ENCODE measurements at places on chromosomes 6 and 20. TPM values are rescaled to one million over a fixed set of nuclear protein-coding genes. Genes with fewer than 3 reads are reported as not detected.
A peak's percentile ranks its signal among the peaks of the same experiment; 100 is the strongest.

Gene RAB5IF
- 790 TPM for polyA plus RNA-seq

Gene SPAG4
- 0.12 TPM for polyA plus RNA-seq

Gene C6orf163
- polyA plus RNA-seq = 0.26 TPM

Gene C6orf118
- polyA plus RNA-seq = not detected

Gene CD93
- polyA plus RNA-seq = 52.7 TPM

Gene PRL
- 0.42 TPM for polyA plus RNA-seq

Gene NKX2-2
- polyA plus RNA-seq = not detected

Gene SEL1L2
- not detected for polyA plus RNA-seq

Gene SLC17A1
- polyA plus RNA-seq = not detected

Gene CD24
- polyA plus RNA-seq = 0.46 TPM

Gene SSR1
- 302 TPM for polyA plus RNA-seq

Gene NMBR
- polyA plus RNA-seq = not detected

Gene ZBTB46
- 0.37 TPM for polyA plus RNA-seq

Gene ZNF512B
- 0.10 TPM for polyA plus RNA-seq

Gene TRIM15
- not detected for polyA plus RNA-seq

Gene WFDC5
- not detected for polyA plus RNA-seq

Gene NRSN2
- 0.59 TPM for polyA plus RNA-seq

Gene C6orf15
- polyA plus RNA-seq = not detected

Gene TMEM74B
- not detected for polyA plus RNA-seq

Gene GABRR1
- not detected for polyA plus RNA-seq

Gene PSMB9
- polyA plus RNA-seq = 350 TPM

DNA sequence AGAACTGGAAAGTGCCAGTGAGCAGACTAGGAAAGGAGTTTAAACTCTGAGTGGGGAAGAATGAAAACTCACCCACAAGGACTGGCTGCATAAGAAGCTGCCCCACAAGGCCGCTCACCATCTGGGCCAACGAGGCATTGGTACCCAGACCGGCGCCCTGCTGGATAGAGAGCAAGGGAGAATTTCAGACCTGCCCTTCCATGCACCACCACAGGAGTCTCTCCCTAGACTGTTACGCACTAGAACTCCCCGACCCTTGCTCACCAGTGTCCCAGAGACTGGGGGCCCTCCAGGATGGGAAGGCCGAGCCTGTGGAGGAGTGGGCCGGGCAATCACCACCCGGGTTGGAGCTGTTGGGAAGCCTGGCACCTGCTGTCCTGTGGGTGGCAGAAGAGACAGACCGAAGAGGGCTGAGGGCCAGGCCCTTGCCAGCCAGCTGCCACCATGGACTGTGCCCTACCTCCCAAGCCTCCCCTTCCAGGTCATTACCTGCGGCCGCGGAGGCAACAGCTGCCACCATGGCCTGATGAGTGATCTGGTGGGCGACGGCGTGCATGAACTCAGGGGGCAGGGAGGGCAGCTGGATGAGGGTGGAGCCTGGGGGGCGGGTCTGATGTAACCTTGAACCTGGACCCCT, 8.5 kb downstream of the BAG6 start:
- no peak for DNase-seq

DNA sequence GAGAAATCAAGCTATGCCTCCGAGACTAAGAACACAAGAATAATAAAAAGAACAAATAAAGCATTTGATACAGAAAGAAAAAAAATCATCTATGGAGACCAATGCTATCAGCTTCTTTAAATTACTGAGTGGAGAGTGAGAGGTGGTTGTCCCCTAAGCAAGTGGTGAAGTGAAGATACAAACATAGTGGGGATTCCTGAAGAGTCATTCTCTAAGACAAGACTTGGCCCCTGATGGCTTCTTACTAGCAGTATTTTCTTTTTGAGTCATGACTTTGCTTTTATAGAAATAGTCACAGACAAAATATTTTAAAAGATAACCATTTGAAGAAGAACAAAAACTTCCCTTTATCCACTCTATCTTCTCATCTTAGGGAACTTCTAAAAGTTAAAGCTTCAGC, 261.4 kb upstream of the PRDM1 start:
- DNase-seq = peak; percentile 31

GRCh38 chr20:35465976-35466375, 10.6 kb downstream of the CEP250 start:
- DNase-seq = no peak

GRCh38 chr6:4504700-4505099, 271.5 kb upstream of the CDYL start:
- no peak for DNase-seq

DNA sequence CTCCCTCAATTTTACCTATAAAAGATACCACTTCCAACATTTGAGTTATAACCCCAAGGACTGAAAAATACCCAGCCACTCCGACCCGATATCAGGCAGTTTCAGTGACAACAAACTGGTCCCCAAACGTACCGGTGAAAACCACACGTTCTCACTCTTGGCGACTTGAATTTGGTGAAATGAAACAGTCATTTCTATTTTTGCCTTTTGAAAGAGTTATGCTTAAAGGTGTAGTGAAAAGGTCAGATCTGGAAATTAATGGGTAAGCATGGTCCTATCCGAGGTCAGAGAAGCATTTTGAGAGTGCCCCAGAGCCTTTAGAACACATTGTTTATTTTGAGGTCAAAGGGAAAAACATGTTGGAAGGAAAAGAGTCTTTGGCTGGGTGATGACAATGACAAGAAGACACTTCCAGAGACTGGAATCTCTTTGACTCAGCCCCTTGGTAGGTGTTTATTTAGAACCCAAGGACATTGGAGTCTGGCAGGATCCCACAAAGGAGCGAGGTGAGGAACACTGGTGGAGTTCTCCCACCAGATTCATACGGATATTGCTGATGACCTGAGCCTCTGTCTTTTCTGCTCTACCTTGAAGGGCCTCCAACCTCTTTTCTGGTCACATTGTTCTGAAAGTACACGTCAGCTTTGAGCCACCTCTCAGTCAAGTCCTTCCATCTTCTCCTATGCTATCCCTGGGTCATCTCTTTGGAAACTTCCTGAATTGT, 235.0 kb downstream of the GMPR start:
- DNase-seq = no peak

DNA sequence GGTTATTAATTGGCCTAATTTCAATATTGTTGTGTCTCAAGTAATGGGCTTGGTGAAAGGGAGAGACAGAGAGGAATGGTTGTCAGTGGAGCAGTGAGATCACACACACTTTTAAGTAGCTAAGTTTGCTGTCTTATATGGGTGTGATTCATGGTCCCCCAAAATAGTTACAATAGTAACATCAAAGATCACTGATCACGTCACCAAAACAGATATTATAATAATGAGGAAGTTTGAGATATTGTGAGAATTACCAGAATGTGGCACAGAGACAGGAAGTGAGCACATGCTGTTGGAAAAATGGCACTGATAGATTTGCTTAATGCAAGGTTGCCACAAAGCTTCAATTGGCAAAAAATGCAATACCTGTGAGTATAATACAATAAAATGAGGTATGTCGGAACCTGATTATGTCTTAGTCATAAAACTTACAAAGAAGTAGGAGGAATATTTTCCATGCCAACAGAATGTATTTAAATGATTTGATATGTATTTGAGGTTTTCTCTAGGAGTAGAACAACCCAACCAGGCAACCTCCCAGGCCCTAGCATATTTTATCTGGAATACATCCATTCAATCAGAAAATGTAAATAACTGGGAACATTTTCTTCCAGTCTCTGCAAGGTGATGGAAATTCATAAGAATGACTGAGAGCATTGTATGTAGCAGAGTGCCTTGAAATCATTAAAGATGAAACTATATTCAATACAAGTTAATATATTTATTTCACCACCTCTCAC, 167.8 kb downstream of the CARMIL1 start:
- peak; percentile 81 for DNase-seq

- peak; percentile 70 for DNase-seq
These were observed 3.6 kb upstream of the MICA start for GRCh38 chr6:31399589-31400466.

GRCh38 chr20:38730167-38730988, 6.1 kb downstream of the SLC32A1 start:
- no peak for DNase-seq

DNA sequence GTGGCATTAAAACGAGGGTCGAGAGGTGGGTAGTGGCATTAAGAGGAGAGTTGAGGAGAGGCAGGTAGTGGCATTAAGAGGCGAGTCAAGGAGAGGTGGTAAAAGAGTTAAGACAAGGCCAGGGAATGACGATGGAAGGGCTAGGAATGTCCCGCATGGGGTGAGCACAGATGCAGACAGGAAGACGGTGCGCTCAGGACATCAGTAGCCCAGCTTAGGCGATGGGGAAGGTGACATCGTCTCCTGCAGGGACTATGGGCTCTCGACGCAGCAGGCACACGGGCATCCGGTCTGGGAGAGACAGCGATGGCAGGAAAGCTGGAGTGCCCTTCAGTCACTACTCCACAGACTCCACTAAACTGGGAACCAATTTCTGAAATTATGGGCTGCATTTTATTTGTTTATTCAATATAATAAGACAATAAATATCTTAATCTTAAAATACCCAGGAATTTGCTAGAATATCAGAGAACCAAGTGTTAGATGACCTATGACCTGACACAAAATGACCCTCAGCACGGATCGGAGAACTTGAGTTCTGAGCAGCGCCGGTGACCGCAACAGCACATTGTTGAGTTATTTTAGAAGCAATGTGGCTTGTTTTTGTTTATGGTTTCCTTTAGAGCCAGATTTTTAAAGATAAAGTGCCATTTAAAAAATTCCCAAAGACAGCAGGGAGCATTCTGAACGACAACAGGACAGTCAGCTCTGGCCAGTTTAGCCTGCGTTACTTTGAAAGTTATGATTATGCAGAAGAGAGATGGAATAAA, 177.7 kb downstream of the SMOC2 start:
- DNase-seq = no peak

- DNase-seq = no peak
These were observed 101.4 kb upstream of the FAM184A start for GRCh38 chr6:119179842-119180241.

GRCh38 chr6:156781861-156782631, 4.9 kb downstream of the ARID1B start:
- DNase-seq = peak; percentile 36

- DNase-seq = peak; percentile 57
These were observed 78.4 kb downstream of the NDUFAF5 start for GRCh38 chr20:13863244-13863643.

- no peak for DNase-seq
These were observed 223.4 kb downstream of the FARS2 start for GRCh38 chr6:5484692-5485091.

DNA sequence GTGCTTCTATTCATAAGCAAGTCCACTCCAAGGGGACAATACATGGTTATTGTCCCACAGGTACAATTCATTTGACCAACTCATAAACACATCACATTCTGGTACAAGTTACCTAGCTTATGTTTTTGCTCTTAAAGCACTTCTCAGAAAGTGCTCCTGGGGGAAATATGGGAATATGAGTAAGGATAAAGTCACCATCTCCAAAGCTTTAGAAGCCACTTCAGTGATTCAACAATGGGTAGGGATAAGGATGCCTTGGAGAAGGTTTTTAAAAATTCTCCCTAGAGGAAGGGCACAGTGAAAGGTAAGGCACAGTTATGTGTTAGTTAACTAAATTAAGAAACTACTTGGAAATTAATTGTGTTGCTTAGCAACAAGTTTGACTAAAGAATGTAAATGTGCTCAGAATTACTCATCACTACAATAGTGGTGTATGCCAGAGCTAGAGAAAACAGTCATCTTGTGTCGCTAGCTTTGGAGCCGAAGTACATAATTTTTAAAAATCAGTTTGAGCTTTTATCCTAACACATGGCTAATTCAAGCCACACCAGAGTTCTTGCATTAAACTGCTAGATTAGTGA, 39.5 kb upstream of the LAMP5 start:
- DNase-seq = no peak

- DNase-seq = no peak
These were observed 265.9 kb upstream of the QKI start for GRCh38 chr6:163148451-163149278.

- no peak for DNase-seq
These were observed 13.4 kb downstream of the CST7 start for GRCh38 chr20:24962510-24962909.

- DNase-seq = no peak
These were observed 280.2 kb downstream of the ESR1 start for GRCh38 chr6:152087701-152088100.

- DNase-seq = peak; percentile 41
These were observed 826 bp upstream of the PYGB start for GRCh38 chr20:25247000-25247517.

- DNase-seq = no peak
These were observed 47.8 kb downstream of the BICRAL start for GRCh38 chr6:42829561-42830092.

DNA sequence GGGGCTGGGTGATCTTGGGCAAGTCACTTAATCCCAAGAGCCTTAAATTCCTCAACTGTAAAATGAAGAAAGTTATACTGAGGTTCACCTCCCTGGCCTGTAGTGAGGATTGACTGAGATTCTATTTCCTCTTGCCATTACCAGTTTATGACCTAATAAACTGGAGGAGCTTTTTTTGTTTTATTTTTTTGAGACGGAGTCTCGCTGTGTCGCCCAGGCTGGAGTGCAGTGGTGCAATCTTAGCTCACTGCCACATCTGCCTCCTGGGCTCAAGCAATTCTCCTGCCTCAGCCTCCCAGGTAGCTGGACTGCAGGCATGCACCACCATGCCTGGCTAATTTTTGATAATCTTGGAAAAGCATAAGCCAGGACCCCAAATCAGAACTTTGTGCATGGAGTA, 161.4 kb upstream of the SNX9 start:
- no peak for DNase-seq

- peak; percentile 24 for DNase-seq
These were observed 36.7 kb upstream of the MYLIP start for GRCh38 chr6:16092140-16092539.

DNA sequence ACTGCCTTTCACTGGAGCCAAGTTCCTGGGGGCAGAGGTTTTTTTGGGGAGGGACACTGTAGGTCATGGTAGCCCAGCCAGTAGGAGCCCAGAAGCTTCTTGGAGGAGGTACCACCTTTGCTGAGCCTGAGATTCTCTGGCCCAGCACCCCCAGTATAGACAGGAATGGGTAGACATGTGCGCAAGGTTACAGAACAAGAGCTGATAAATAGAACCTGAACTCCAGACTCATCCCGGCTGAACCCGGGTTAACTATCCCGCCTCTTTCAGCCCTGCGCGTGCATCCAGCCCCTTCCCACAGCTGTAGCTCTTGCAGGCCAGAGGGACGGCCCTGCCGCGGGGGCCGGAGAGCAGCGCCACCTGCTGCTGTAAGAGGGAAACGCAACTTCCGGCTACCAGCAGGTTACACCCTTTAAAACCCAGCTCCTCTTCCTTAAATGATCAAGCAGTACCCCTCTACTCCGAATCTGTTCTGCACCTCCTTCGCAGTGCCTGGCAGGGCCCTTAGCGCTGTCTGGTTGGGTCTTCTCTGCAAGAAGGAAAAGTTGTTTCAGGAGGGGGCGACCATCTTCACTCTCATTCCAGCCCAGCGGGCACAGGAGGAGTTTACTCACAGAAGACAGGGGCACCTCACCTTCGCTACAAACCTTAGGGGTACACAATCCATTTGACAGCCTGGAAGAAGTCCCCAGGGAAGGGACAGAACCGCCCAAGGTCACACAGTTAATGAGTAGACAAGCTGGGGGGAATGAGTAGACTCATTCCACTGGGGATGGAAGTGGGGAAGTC, 7.5 kb downstream of the SRXN1 start:
- DNase-seq = peak; percentile 72

GRCh38 chr6:35730745-35731413, 6.0 kb upstream of the ARMC12 start:
- no peak for DNase-seq

GRCh38 chr6:68741501-68742386, 106.7 kb downstream of the ADGRB3 start:
- DNase-seq = no peak

Data from CD14-positive monocyte (primary cell).